ENCODE measurements at places on chromosomes 16 and 17. TPM values are rescaled to one million over a fixed set of nuclear protein-coding genes. Genes with fewer than 3 reads are reported as not detected.
A peak's percentile ranks its signal among the peaks of the same experiment; 100 is the strongest.

The NXPH3 gene
- total RNA-seq = 2.0 TPM

The YBX2 gene
- total RNA-seq = not detected

The NPIPB9 gene
- total RNA-seq = 1.7 TPM

The INCA1 gene
- total RNA-seq = 0.71 TPM

The HSF4 gene
- total RNA-seq = 5.5 TPM

The DNAAF8 gene
- total RNA-seq = 1.0 TPM

The SMPD3 gene
- not detected for total RNA-seq

The ST6GALNAC1 gene
- total RNA-seq = not detected

The NOXO1 gene
- not detected for total RNA-seq

The CTRB2 gene
- not detected for total RNA-seq

The SLFN13 gene
- 24.7 TPM for total RNA-seq

The SLC38A8 gene
- total RNA-seq = not detected

The ABCC12 gene
- not detected for total RNA-seq

The ELMO3 gene
- total RNA-seq = 4.3 TPM

- DNase-seq = no peak
These were observed 33.2 kb upstream of the TEX2 start for GRCh38 chr17:64296246-64296645.

DNA sequence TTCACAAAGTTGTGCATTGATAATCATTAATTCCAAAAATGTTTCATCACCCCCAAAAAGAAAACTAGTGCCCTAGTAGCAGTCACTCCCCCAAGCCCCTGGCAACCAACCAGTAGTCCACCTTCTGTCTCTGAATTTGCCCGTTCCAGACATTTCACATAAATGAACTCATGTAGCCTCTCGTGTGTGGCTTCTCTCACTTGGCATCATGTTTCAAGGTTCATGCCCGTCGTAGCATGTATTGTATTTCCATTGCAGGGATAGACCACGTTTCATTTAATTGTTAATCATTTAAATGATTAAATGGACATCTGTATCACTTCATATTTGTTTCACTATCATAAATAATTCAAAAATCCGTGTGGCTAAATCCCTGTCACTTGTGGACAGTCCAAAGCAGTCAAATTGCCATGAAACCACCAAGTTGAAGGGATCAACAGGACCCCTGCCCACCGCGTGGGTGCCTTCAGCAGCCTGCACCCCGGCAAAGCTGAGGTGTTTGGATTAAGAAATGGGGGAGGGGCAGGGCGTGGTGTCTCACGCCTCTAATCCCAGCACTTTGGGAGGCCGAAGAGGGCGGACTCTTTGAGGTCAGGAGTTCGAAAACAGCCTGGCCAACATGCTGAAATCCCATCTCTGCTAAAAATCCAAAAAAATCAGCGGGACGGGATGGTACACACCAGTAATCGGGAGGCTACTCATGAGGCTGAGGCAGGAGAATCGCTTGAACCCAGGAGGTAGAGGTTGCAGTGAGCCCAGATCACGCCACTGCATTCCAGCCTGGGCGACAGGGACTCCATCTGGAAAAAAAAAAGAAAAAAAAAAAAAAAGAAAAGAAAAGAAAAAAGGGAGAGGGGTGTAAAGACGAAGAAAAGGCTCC lies 8.7 kb upstream of the FLYWCH2 start:
- no peak for DNase-seq

DNA sequence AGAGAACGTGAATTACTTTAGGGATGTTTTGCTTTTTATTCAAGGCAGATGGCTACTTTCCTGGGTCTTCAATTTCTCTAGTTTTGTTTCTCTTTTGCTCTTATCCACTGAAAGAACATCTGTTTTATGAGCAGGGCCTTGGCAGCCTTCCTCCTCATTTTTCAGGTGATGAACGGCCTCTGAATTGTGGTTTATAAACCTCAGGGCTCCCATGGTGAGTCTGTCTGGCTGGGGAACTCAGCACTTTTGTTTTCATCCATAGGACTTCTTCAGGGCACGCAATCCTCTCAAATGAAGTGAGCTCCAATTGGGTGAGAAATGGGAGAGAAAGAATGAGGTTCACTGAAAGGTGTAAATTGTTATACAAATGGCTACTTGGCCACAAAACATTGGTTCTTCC lies 186.4 kb upstream of the ERCC4 start:
- DNase-seq = no peak

GRCh38 chr16:52751035-52751434 lies 204.1 kb upstream of the TOX3 start:
- no peak for DNase-seq

- no peak for DNase-seq
These were observed 238.1 kb upstream of the CDH5 start for GRCh38 chr16:66128371-66128770.

- DNase-seq = no peak
These were observed 769.3 kb downstream of the KCNJ18 start for GRCh38 chr17:22461460-22462145.

DNA sequence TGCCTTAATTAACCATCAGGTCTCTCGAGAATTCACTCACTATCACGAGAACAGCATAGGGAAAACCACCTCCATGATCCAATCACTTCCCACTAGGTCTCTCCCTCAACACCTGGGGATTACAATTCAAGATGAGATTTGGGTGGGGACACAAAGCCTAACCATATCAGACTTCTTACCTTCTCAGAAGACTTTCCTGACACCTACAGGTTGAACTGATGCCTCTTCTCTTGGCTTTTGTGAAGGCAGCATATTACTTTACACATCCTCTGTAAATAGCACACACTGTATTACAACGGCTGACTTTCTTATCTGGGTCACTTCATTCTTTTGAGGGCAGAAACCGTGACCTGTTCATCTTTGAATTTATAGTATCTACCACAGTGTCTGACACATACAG lies 23.6 kb downstream of the BMERB1 start:
- no peak for DNase-seq

DNA sequence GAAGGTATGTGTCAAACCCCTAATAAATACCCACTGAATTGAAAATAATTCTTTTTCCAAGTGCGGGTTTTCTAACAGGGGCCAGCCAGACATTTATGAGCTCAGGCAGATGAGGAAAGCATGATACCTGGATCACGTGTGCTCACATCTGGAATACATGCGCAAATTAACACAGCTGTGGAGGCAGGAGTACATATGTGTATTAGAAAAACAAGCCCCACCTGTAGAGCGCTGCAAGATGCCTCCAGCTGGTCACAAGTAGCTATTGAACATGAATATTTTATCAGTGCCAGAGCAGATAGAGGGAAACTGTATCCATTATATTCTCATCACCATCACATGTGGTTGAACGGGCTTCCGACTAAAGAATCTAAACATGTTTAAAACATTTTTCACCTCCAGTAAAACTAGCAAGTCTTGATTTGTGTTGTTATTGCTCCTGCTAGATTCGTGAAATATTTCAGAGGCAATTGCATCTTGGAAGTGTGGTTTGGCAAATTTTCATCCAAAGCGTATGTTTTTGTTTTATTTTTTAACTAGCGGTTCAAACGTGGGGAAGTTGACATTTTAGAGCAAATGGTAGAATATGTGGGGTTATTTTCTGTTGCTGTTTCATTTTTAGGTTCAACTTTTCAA lies 482.8 kb downstream of the CDH13 start:
- no peak for DNase-seq

GRCh38 chr17:42135664-42136653 lies 13.4 kb downstream of the HSPB9 start:
- DNase-seq = peak; percentile 90

DNA sequence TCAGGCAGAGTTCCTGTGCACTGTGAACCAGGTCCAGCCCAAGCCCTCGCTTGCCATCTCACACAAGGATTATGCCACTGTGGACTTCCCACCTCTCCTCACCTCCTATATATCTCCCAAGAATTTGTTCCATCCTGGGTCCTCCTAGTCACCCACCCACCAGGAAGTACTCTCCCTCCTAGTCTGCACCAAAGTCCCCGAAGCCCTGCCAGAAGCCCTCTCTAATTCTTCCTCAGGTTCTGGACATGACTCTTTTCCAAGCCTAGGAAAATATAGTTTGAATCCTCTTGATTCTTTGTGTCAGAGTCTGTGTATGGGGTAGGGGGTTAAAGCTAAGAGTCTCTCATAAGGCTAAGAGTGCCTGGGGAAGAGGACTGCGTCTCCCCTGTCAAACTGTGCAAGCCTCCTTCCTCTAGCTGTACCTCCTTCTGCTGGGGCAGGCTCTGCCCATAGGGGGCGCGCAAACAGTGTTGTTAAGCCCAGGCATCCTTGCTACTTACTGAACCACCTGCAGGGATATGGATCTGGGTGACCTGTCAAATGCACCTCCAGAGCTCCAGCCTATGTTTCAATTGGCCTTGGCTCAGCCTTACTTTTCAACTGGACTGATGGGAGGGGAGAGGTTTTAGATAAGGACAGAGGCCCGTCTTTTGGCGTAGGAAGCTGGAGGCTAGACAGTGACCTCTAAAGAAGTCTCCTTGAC lies 16.6 kb upstream of the DLX4 start:
- DNase-seq = peak; percentile 69

GRCh38 chr16:87702325-87702811 lies 63.4 kb downstream of the KLHDC4 start:
- peak; percentile 84 for DNase-seq

GRCh38 chr16:69712277-69712676 lies 14.1 kb downstream of the NQO1 start:
- DNase-seq = no peak

DNA sequence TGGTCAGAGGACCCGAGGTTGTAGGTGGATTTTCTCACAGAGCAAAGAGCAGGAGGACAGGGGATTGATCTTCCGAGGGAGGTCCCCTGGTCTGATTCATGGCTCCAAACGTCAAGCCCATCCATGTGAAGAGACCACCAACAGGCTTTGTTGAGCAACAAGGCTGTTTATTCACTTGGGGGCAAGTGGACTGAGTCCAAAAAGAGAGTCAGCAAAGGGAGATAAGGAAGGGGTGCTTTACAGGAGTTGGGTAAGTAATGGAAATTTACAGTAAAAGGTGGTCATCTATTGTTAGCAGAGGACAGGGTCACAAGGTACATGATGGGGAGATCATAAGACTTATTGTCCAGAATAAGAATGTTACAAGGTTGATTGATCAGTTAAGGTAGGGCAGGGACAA lies 2285.8 kb downstream of the TP53TG3F start:
- DNase-seq = no peak

DNA sequence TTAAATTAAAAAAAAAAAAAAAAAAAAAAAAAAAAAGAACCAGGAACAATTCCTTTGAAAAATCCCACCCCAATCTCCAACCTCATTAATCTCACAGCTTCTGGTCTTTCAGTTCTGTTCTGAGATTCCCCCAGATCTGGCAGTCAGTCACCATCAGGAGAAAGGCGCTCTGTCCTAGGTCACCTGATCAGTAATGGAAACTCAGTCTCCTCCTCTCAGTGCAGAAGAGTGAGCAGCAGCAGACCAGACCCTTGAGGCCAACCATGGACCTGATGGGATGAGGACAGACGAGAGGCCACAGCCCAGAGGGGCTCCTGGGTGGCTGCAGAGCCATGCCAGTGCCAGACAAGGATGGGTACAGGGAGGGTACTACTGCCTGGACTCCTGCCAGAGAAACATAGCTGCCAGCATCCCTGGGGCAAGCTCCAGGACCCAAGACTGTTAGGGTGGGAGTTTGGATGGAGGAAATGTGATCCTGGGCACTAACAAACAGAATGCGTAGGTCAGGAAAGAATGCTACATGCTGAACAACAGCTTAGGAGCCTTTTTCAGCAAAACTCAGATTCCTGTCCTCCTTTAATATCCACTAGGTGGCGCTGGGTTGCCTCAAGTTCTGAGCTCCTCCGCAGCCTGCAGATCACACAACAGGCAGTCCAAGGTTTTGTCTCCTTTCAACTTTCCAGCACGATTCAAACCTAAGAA lies 28.7 kb downstream of the MPG start:
- peak; percentile 71 for DNase-seq

DNA sequence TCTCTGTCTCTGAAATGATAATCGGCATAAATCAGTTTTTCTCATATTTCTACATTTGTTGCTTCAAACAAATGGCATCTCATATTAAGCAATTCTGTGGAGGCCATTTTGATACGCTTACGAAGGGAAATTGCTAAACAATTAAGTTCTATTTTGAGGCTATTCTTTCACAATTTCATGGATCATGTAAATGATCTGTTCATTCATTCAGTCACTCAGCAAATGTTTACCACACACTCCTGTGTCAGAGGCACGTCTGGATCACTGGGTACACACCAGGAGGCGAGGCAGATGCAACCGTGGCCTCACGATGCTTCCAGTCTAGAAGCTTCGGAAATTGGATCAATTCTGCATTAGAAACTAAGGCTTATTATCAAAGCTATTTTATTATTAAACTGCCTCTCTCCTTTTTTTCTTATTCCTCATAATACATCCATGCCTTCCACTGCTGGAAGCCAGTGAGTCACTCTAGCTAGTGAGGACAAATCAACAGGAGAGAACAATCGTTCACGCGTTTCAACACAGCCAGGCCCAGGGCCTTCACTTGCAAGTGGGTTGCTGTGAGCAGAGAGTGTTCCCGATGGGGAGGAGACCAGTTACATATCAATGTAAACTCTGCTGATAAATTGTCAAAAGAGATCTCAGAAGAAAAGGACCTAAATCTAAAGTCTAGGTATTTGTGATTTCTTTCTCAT lies 11.3 kb upstream of the SLC39A11 start:
- DNase-seq = no peak

GRCh38 chr16:81526935-81527334 lies 82.3 kb downstream of the CMIP start:
- peak; percentile 53 for DNase-seq

GRCh38 chr16:50667497-50668367 lies 13.4 kb downstream of the SNX20 start:
- DNase-seq = no peak

DNA sequence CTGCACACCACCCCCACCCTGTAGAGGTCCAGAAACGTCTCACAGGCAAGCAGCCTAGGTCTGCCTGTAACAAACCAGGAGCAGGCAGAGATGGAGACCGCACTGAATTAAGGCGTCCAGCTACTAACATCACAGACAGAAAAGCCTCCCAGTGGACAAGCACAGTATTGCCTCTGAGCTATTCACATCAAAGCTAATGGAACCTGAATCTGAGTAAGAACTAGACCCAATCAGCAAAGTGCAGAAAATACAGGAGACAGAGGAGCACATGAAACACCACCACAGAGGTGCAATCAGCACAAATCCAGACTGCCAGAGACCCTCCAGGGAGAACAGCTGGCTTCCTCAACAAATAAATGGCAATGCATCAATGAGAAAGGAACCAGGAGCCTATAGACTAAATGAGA lies 22.2 kb upstream of the PEMT start:
- DNase-seq = peak; percentile 73

Data from endothelial cell of umbilical vein (primary cell).